GM06990 (cell line): ENCODE measurements at places on chromosomes 1 and 21.
A peak's percentile ranks its signal among the peaks of the same experiment; 100 is the strongest.

DNA sequence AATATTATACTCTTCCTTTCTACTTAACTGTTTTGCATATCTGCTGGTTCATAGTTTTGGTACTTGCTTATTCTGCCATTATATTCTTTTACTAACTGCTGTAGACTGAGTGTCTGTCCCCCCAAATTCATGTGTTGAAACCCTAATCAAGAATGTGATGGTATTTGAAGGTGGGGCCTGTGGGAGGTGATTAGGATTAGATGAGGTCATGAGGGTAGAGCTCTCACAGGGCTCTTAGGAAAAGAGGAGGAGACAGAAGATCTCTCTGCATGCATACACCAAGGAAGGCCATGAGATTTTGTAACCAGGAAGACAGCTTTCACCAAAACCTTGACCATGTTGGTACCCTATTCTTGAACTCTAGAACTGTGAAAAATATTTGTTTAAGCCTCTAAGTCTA lies 354.1 kb upstream of the B3GALT2 start:
- DNase-seq = no peak

GRCh38 chr1:222948079-222948478 lies 133.2 kb downstream of the DISP1 start:
- no peak for DNase-seq

- DNase-seq = no peak
Observed at GRCh38 chr21:25428537-25428936, 178.7 kb downstream of the MRPL39 start.

- no peak for DNase-seq
Observed at GRCh38 chr1:175129997-175130648, 62.5 kb downstream of the KIAA0040 start.

DNA sequence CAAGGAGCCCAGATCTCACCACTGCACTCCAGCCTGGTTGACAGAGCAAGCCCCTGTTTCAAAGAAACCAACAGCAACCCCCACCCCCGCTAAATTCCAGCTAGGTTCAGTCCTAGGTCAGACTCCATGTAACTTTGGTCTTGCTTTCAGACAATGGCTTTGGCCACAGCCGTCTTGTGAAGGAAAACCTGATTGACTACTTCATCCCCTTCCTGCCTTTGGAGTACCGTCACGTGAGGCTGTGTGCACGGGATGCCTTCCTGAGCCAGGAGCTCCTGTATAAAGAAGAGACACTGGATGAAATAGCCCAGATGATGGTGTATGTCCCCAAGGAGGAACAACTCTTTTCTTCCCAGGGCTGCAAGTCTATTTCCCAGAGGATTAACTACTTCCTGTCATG lies 12.9 kb downstream of the TOR3A start:
- DNase-seq = no peak

DNA sequence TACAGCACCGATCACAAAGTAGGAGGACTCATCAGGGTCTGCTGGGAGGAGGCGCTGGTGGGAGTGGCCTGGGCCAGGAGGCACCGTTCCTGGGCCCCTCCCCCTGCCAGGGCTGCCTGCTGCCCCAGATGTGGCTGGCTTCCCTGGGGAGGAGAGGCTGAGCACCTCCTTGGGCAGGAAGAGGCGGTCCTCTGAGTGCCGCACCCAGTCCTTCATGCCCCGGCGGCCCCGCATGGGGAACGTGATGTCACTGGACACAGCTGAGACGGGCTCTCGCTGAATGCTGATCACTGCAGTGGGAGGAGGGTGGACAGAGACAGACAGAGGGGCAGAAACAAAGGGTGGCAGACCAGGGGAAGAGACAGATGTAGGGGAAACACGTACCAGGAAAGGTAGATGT lies 24.8 kb downstream of the ADGRB2 start:
- DNase-seq = peak; percentile 43

DNA sequence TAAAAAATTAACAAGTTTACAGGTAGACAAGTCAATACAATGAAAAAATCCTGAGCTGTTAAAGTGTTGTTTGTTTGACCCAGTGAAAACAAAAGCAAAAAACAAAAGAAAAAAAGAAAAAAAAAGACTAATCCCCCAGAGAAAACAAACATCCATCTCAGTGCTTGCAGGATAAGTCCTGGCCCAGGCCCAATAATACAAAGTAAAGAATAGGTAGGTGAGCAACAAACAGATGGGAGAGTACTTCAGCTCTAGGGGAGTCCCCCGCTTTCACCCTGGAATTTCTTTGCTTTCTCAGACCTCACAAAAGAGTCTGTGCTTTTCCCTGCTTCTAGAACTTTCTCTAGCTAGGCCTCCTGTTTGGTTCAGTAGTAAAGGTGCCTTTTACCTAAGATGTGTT lies 70.3 kb downstream of the ABCA4 start:
- no peak for DNase-seq

GRCh38 chr1:244271004-244271403 lies 180.7 kb downstream of the ADSS2 start:
- DNase-seq = no peak
